Ureter (tissue), 1 donor: ENCODE measurements at places on chromosomes 7 and 10. TPM values are rescaled to one million over a fixed set of nuclear protein-coding genes. Genes with fewer than 3 reads are reported as not detected.

DNA sequence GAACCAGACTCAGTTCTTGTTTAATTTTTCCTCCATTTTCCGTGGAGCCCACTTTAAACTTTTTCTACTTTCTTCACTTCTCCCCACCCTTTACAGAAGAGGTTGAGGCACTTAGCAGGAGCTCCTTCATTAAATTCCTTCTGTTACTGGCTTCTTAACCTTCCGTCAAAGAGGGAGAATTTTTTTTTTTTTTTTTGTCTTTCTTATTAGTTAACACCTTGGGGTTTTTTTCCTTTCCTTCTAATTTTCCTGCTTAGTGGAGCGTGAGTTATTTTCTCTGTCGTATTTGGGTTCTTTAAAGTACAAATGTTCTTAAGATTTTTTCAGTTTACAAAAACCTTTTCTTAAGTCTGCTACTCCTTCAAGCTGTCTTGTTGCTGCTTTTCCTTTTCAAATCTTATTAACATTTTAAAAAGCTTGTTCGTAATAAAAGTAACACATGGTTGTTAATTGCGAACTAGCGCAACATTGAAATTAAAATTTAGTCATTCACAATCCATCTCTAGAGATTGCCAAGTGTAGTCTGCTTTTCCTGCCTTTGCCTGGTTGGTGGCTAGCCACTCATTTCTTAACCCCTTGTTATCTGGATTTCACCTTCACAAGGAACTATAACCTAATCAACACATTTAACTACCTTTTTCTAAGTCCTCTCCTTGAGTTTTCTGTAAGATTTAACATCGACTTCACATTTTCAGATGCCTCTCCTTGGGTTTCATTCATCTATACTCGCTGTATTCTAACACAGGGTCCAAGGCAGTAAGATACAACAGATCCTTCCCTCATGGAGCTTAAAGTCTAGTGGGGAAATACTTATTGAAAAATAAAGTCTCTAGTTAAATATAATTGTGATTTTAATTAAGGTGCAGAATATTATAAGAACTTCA, 2.0 kb downstream of the BMPR1A start:
- DNase-seq, result no peak

- DNase-seq, result no peak
Measured at GRCh38 chr10:124117833-124118232, 24.4 kb upstream of the CHST15 start.

DNA sequence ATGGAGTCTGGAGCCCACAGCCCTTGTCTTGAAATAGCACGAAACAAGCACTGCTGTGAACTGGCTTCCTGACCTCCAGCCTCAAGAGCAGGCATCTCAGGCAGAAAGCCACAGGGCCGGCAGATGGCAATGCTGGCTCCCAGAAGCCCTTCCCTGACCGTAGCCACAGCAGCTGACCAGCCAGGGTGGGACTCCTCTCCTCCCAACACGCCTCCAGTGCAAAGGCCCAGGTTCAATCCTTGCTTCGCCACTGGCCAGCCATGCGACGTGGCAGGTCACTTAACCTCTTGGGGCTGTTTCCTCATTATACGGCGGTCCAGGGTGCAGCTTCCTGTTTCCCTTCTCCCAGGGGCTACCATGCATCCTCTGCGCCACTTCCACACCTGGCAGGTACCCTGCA, 12.8 kb downstream of the PRKAG2 start:
- no peak for DNase-seq

- DNase-seq, result no peak
Measured at GRCh38 chr10:90591629-90592028, 266.2 kb downstream of the HTR7 start.

- DNase-seq, result no peak
Measured at GRCh38 chr7:76260171-76260703, 42.2 kb upstream of the HSPB1 start.

Gene CCAR1
- 81.2 TPM for total RNA-seq

Gene FANK1
- total RNA-seq, result 6.3 TPM

Gene MLXIPL
- 4.6 TPM for total RNA-seq

Gene LAMB4
- total RNA-seq, result not detected

Gene MSS51
- 3.0 TPM for total RNA-seq
